ENCODE measurements at places on chromosomes 4 and X.

GRCh38 chrX:4764888-4765287 lies 1051.4 kb upstream of the PRKX start:
- no peak for DNase-seq

- peak; percentile 11 for DNase-seq
These were observed 1.6 kb downstream of the CASK start for GRCh38 chrX:41921492-41922430.

- no peak for DNase-seq
These were observed 297.6 kb downstream of the PACRGL start for GRCh38 chr4:20997886-20998285.

DNA sequence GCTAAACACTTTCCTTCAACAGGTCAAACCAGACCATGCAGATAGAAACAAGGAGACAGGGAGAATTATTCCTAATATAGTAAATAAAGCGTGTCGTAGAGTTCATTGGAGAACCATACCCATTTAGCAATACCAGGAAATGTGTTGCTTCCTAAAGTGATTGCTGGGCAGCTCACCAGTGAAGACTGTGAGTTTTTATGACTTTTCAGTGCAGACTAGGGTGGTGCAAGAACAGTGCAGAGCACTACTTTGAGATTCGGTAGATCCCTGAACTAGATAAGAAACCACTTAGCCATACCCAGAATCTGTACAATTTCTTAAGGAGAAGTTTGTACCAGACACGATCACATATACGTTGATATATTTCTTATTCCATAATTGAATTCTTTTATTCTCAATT lies 87.4 kb downstream of the EMCN start:
- no peak for DNase-seq

DNA sequence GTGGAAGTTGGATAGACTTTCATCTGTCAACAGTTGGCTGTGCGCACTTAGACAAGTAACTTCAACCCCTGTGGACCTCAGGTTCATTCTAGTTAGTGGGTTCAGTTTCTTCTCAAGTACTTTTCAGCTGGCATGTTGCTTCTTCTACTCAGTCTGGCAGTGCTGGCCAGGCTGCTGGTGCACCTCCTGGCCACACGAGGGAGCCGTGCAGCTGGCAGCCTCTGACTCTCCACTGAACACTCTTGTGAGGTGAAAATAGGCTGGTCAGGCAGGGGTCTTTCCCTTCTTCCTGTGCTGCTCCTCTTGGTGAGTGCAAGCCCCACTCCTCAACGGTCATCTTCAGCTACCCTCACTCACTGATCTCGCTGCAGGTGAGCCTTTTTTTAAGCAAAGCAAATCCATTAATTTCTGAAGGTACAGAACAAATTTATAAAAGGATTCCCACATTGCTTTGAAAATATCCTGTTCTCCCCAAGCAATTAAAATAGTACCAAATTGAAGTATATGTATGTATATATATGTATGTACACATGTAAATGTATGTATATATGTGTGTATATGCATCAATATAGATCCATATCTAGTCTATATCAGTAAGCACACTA lies 30.6 kb downstream of the LONRF3 start:
- peak; percentile 46 for DNase-seq

DNA sequence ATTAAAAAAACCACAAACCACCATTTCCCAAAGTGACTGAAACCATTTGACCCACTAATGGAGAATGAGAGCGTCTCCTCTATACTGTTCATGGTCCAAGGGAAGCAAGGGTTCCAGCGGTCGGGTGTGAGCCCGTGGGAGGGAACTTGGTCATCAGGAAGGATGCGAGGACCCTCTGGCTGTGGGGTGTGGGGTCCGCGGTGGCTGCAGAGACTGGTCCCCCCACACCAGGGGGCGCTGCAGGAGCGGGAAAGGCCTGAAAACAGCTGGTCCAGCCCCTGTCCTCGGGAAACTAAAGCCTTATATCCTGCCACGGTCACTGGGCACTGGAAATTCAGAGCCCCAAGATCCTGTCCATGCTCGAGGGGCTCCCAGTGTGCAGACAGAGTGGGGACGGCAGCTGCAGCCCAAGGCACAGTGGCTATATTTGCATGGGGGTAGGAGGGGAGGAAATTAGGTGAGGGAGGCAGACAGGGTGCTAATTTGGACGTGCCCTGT lies 4.3 kb downstream of the BLOC1S4 start:
- peak; percentile 95 for DNase-seq

- no peak for DNase-seq
These were observed 25.1 kb upstream of the CLDN34 start for GRCh38 chrX:9942086-9942485.

GRCh38 chrX:135505351-135505750 lies 15.1 kb upstream of the INTS6L start:
- DNase-seq = no peak

DNA sequence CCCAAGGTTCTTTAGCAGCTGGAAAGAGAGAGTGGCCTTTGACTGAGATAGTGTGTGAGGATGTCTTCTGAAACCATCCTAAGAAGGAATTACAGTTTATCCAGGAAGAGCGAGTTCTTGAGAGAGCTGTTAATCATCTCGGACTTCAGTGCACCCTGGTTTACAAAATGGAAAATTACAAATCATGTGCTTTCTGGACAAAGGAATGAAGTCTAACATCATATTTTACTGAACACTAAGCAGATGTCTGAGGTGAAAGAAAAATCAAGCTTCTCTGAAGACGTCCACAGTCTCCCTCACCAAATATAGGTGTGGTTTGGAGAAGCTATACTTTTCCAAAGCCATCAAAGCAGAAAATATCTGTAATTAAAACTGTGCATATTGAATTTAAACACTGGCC lies 30.8 kb upstream of the CYP2U1 start:
- no peak for DNase-seq

- DNase-seq = peak; percentile 40
These were observed 1.4 kb upstream of the GPR173 start for GRCh38 chrX:53047228-53047627.

- DNase-seq = no peak
These were observed 626.7 kb upstream of the FRG1 start for GRCh38 chr4:189313861-189314513.

DNA sequence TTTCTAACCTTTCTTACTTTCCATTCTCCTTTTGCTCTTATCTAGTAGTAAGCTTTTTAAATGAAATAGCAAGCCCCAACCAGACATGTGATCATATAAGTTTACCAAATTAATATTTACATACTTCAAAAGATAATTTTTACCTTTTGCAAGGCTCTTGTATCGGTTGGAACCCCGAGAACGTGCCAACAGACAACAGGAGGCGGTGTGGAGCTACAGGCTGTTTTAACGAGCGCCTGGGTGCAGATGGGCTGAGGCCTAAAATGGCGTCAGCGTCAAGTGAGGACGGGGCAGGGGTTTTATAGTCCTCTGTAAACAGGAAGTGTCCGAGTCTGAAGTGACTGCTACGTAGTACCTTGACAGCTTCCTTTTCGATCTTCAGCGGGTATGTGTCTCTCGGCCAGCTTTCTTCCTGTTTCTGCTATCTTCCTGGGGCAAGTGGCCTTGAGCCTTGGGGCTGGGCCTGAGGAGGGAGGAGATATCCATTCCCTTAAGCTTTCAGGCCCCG lies 342.7 kb downstream of the GALNTL6 start:
- DNase-seq = no peak

DNA sequence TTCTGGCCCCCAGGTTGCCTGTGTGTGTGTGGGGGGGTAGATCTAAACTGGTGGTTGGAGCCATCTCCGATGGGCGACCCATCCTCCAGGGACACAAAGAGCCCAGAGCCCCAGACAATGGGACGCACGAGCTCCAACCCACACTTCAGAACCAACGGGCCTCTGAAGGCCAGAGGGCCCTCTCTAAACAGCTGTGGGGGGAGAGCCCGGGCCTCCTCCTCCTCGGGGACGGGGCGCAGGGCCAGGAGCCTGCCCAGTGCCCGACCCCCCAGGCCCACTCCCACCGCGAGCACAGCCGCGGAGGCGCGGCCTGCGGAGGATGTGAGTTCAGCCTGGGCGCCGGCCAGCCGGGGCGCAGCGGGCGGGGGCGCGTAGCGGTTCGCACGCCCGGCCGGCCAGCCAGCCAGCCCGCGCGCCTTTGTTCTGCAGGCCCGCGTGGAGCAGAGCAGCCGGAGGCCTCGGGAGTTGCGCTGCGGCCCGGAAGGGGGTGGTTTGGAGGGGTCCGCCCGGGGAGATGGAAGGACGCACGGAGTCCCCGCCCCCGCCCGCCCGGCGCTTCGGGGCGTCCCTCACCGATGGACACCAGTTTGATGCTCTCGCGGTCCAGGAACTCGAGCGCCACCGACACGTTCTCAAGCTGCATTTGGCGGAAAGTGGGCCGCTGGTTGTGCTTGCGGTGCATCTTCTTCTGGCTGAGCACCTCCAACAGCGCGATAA lies 4.0 kb downstream of the FLNA start:
- DNase-seq = peak; percentile 35

DNA sequence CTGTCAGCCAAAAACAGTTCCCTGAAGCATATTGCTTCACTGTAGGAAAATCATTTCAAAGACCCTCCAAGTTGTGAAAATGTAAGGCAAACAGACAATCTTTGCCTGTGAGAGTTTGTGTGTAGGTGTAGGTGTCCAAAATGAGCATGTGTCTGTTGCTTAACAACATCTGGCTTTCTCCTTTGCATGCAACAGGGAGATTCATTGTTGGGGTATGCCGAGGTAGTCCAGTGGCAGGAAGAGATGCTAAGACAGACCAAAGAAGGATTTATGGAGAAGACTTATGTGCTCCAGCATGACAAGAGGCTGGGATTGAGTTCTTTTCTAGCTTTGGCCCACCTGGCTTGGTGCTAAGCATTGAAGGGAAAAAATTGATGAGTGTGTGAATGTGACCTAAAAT lies 29.8 kb upstream of the SMAD1 start:
- no peak for DNase-seq

- peak; percentile 95 for DNase-seq
These were observed 7.7 kb downstream of the HAND2 start for GRCh38 chr4:173522160-173522950.

GRCh38 chrX:133444952-133445831 lies 29.9 kb upstream of the GPC4 start:
- no peak for DNase-seq

DNA sequence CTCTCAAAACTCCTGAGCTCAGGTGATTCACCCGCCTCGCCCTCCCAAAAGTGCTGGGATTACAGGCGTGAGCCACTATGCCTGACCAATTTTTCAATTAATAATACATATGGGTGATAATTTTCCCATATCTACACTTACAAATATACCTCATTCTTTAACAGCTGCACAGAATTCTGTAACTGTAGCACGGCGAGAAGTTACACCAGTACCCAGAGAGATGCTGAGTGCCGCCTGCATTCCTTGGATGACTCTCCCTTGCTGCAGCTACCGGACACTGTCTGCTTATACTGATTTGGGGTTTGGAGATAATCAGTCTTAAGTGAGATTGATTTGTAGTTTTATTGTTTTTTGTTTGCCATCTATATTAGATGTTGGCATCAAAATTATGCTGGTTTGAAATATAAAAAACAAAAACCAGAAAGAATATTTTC lies 5.8 kb downstream of the TIFA start:
- no peak for DNase-seq

DNA sequence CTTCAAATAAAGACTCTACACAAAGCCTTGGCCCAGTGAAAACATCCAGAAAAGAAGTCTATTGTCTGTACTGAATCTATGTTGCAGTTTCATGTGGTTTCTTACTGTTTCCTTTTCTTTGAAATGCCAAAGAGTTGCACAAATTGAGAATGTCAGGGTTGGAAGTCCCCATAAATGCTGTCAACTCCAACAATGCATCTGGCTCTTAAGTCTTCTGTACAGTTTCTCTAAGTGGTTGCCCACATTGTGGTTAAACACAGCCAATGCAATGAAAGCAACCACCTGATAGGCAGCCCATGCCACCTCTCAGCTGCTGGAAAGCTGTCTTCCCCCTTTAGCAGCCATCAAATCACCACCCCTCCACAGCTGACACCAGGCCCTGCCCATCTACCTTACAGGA lies 67.2 kb upstream of the C1GALT1C1 start:
- no peak for DNase-seq

DNA sequence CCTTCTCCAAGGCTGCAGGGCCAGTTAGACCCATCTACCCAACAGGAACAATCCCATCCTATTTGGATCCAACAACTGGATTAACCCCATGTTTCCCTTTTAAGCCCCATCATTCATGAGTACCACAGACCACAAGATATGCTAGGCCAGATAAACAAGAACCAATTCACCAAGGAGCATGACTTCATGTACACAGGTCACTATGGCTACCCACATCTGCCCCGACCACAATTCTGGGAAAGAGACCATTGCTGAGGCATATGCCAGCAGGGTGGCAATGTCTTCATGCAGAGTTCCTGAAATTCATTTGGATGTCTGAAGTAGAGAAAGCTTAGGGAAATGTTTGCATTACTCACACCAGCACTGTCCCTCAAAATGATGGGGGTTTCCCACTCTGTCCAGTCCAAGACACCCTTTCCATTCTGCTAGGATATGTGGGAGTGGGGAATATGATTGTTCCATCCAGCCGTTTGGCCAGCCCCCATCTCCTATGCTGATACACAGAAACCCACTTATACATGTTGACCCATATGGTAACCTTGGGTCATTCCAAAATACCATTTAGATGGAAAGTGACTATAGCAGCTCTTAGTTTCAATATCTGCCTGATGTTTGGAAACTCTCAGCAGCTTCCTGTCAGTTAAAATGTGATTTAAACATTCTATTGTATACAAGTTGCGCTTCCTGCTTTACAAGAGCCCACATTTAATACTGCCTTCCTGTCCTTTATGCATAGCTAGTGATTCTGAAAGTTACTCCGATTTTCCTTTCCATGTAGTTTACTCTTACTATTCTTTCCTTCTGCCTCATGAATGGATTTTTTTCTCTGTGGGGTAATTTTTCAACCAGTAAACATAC lies 129.0 kb downstream of the AMMECR1 start:
- no peak for DNase-seq

GRCh38 chr4:24973747-24974601 lies 56.8 kb downstream of the LGI2 start:
- DNase-seq = no peak

DNA sequence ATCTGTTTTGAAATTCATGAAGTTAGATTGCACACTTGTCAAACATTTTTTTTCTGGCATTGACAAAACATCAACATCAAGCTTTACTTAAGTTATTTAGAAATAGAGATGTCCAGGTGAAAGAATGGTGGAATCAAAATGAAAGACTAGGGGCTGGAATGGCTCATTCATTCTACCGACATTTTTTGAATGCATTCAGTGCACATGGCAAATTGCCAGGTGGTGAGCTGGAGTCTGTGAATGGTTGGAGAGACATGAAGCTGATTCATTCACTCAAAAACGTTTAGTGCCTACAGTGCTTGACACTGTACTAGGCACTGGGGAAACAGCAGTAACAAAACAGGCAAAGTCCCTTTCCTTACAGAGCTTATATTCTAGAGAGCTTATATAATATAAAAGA lies 292.4 kb downstream of the PPP1R2C start:
- no peak for DNase-seq

DNA sequence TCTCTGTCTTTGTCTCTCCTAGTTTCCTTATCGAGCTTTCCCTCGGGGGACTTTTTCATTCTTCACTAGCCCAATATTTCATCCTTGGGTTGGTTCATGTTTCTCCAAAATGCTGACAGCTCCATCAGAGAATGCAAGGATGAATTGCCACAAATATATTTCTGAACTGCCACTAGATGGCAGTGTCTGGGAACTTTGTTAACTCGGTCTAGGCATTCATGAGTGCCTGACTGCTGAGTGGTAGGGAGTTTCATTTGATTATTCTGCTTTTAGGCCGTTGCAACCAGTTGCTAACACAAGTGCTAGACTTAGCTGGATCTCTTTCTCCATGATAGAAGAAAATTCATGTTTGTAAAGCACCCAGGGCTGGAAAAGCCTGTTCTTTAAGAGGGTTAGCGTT lies 73.5 kb upstream of the RAP2C start:
- DNase-seq = peak; percentile 19
